ENCODE measurements at places on chromosomes 12 and 14. TPM values are rescaled to one million over a fixed set of nuclear protein-coding genes. Genes with fewer than 3 reads are reported as not detected.
A peak's percentile ranks its signal among the peaks of the same experiment; 100 is the strongest.

DNA sequence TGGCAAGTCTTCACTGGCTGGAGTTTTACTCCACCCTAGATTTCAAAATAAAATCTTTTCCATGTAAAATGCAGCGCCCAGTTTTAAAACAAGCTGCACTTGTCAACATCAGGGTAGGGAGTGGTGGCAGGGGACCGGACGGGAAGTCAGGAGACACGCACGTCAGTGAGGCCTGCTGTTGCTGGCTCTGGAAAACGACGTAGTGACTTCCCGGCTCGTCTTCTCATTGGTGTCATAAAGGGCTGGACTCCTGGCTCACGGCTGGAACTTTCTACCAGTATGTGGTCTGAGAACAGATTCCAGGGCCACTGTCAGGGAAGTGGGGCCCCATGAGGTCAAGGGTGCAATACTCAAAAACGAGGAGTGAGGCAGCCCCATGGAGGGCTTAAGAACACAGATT lies 64.2 kb upstream of the FOXN3 start:
- no peaks in the 10 kb centered on the region for H3K27me3 ChIP-seq
- no peak overlapping the region for H3K4me3 ChIP-seq
- peaks cover 12% of the 10 kb centered on the region for H3K36me3 ChIP-seq
- H3K4me1 ChIP-seq, result peaks cover 17% of the 10 kb centered on the region
- H3K27ac ChIP-seq, result no peak overlapping the region

The GYS2 gene
- total RNA-seq, result not detected

GRCh38 chr12:109310247-109311125 lies 1.4 kb upstream of the FOXN4 start:
- peaks cover 87% of the 10 kb centered on the region for H3K27me3 ChIP-seq
- H3K4me3 ChIP-seq, result peak overlapping the region; percentile 43
- H3K36me3 ChIP-seq, result no peaks in the 10 kb centered on the region
- no peak for DNase-seq
- no peak overlapping the region for H3K27ac ChIP-seq

The CDCA3 gene
- total RNA-seq, result 125 TPM

- H3K27me3 ChIP-seq, result peaks cover 4% of the 10 kb centered on the region
- DNase-seq, result no peak
- H3K27ac ChIP-seq, result no peak overlapping the region
- H3K4me1 ChIP-seq, result peaks cover 18% of the 10 kb centered on the region
- H3K36me3 ChIP-seq, result peaks cover 6% of the 10 kb centered on the region
Measured at GRCh38 chr12:31326736-31327659, 1.0 kb upstream of the SINHCAF start.

GRCh38 chr12:55017416-55017925 lies 2.3 kb upstream of the NEUROD4 start:
- DNase-seq, result no peak
- H3K4me1 ChIP-seq, result peaks cover 4% of the 10 kb centered on the region
- H3K27ac ChIP-seq, result no peak overlapping the region
- no peak overlapping the region for H3K4me3 ChIP-seq
- peaks cover 44% of the 10 kb centered on the region for H3K27me3 ChIP-seq

DNA sequence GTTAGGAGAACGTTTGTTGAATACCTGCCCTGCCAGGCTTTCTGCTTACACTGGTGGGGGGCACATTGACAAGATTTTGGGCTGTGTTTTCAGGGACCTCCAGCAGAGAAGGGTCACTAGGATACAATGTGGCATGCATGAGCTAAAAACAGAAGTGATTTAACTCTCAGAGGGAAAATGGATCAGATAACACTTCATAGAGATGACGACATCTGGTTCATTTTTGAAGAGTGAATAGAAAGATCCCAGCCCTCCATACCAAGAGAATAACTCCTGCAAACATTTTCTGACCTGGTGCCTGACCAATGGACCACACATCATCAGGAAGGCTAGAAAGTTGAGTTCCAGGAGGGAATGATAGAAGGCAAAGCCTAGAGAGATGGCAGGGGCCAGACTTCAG lies 33.7 kb downstream of the CKB start:
- H3K4me3 ChIP-seq, result no peak overlapping the region
- peaks cover 26% of the 10 kb centered on the region for H3K36me3 ChIP-seq
- no peak overlapping the region for H3K27ac ChIP-seq
- H3K27me3 ChIP-seq, result no peaks in the 10 kb centered on the region
- no peaks in the 10 kb centered on the region for H3K4me1 ChIP-seq

DNA sequence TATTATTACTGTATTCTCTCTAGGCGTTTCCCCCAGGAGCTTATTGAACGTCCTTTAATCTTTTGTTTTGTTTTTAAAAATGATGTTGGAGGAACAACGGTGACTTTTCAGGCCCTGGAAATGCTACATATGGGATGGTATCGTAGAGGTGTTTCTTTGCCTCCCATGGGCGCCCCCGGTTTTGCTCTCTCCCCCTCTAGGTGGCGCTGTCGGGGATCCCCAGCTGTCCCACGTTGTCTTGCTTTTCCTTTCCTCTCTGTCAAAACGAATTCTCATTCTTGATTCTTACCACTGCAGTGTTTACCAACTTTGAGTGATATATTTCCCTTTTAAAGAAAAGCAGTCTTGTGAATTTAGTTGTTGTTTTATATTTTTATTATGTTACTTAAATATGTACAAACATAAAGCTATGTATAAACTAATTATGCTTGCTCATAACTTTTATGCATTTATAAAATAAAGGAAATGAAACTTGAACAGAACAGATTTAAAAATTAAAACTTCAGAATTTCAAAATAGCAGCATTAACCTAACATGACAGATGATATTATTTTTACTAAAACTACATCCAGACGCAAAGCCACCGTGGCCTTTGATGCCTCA lies 171.9 kb downstream of the RGS6 start:
- no peak overlapping the region for H3K4me3 ChIP-seq
- DNase-seq, result peak; percentile 53
- H3K27me3 ChIP-seq, result peaks cover 55% of the 10 kb centered on the region
- no peaks in the 10 kb centered on the region for H3K4me1 ChIP-seq

DNA sequence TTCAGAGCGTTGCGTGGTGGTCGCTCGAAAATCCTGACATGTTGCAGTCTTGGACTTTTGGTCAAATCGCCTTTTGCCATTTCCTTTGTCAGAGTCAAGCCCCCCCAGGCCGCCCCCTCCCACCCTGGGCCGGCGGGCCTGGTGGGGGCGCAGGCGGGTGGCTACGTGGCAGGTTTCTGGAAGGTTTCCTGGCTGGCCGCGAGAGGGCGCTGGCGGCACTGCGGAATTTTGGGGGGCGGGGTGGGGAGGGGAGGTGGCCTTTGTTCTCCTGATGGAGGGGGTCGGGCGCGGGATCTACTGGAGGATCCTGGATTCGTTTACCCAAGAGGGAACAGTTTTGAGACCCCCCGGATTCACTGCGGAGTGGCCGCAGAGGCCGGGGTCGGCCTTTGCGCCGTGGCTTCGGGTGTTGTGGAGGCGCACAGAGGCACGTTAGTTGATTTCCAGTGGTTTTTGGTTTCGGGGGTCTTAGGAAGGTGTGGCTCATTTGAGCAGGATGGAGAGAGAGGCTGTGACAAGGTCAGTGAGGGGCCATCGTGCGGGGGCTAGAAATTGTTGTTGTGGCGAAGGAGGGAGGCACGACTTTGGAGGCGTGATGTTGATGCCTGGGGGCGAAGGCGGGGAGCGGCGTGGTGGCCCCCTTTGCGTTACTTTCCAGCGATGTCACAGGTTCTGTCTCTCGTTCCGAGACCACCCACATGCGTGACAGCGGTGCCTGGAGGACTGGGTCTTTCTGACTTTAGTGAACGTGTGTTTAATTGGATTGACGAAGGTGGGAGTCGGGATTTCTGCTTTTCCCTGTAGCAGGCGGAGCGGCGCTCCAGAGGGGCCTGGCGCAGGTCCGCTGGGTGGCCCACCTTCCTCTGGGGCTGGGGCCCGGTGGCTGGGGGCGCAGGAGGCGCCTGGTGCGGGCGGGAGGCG lies 1.4 kb downstream of the MEG3 start:
- no peak overlapping the region for H3K27ac ChIP-seq
- H3K4me3 ChIP-seq, result no peak overlapping the region
- no peaks in the 10 kb centered on the region for H3K36me3 ChIP-seq

GRCh38 chr12:59650588-59651228 lies 54.9 kb downstream of the SLC16A7 start:
- no peaks in the 10 kb centered on the region for H3K27me3 ChIP-seq
- no peak for DNase-seq
- no peak overlapping the region for H3K4me3 ChIP-seq
- H3K4me1 ChIP-seq, result peaks cover 1% of the 10 kb centered on the region
- peaks cover 22% of the 10 kb centered on the region for H3K36me3 ChIP-seq

DNA sequence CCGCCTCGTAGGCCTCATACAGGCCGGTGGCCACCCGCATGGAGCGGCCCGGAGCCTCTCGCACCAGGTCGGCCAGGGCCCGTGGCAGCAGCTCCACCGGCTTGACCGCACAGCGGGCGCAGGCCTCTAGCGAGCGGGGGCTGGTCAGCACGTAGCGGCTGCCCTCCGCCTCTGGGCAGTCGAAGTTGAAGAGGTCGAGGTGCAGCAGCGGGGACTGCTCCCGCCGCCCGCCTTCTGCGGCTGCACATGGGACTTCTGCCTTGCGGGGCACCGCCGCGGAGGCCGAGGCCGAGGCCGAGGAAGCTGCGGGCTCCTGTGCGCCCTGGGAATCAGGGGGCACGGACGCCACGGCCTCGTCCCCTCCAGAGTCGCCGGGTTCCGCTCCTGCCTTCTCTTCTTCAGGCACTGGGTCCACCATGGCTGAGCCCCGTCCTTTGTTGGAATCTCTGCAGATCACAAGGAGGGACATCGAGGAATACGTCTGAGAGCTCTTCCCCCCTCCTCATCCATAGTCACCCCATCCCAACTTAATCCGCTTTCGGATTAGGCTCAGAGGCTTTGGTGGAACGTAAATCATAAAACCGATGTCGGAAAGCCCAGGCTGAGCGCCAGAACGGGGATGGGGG lies 1.4 kb downstream of the CCDC177 start:
- DNase-seq, result no peak
- no peak overlapping the region for H3K27ac ChIP-seq
- H3K27me3 ChIP-seq, result peaks cover 85% of the 10 kb centered on the region
- H3K4me3 ChIP-seq, result peak overlapping the region; percentile 17

The GRIP1 gene
- total RNA-seq, result 0.61 TPM

The FAM161B gene
- 1.8 TPM for total RNA-seq

The KRT74 gene
- total RNA-seq, result not detected

GRCh38 chr12:22626406-22626805 lies 1.4 kb downstream of the ETNK1 start:
- H3K27ac ChIP-seq, result peak overlapping the region; percentile 85
- DNase-seq, result no peak
- peaks cover 18% of the 10 kb centered on the region for H3K36me3 ChIP-seq
- H3K27me3 ChIP-seq, result peaks cover 10% of the 10 kb centered on the region

DNA sequence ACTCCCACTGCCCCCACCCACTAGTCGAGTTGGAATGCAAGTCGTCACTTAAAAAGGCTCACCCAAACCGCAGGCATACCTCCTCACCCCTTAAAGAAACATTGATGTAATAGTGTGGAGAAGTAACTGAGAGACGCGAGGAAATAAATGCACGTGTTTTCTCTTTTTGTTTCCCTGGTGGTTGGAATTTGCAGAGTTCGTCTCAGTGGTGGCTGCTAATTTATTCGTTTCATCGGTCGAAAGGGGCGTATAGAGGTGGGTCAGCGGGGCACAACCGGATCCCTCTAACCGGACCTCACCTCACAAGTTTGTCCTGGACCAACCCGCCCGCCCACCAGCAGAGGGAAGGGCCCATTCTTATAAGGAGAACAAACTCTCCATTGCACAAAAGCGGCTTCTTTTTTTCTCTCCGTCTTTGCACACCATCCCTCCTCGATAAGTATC lies 5.0 kb upstream of the NPAS3 start:
- peaks cover 60% of the 10 kb centered on the region for H3K27me3 ChIP-seq
- H3K27ac ChIP-seq, result no peak overlapping the region
- H3K4me1 ChIP-seq, result peaks cover 4% of the 10 kb centered on the region
- no peak for DNase-seq
- H3K4me3 ChIP-seq, result peak overlapping the region; percentile 39
- H3K36me3 ChIP-seq, result peaks cover 3% of the 10 kb centered on the region

DNA sequence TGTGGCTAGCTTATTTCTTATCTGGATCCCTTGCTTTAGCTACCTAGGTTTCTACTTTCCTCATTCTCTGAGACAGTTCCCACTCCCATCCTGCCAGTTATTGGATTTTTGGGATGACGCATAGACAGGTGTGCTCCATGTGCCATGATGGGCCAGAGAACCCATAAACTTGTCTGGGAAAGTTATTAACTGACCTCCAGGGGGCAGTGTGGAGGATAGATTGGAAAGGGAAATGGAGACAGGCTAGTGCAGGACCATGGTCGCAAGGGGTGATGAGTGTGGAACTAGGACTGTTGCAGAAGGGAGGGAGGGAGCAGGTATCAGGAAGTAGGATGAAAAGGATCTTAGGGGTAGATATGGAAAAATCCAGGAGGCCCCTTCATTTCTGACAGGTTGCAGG lies 80.3 kb downstream of the ESRRB start:
- H3K27me3 ChIP-seq, result peaks cover 7% of the 10 kb centered on the region
- no peaks in the 10 kb centered on the region for H3K36me3 ChIP-seq

DNA sequence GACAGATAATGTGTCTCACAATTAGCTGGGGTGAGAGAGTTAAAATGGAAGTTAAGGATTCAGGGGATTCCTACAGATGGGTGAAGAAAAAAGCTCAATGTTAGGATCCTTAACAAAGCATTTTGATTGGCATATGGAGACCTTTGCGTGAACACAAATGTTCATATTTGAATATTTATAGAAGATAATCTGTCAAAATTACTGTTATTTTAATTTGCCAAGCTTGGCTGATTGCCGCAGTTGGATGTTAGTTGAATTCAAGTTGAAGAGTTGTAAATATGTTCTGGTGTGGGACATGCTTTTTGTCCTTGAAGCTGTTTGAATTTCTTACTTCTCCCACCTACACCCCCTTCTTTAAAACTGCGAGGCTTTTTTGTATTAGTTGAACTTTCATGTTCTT lies 91.2 kb downstream of the FUT8 start:
- H3K27ac ChIP-seq, result no peak overlapping the region
- H3K4me3 ChIP-seq, result no peak overlapping the region
- no peaks in the 10 kb centered on the region for H3K27me3 ChIP-seq
- no peak for DNase-seq

DNA sequence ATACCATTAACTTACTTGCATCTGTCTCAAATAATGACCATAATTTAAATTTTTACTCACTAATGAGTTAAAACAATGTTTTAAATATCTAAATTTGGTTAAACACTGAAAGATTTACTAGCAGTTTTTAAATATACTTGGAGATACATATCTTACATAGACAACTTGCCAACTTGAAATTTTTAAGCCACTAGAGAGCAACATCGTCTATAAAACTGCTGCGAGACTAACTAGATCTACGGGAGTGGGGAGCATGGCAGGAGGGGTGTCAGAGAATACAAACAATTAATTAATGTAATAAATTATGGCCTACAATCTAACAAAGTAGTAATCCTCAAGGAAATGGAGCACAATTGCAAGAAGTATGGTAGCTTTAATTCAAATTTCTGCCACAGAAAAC lies 120.4 kb downstream of the LRRIQ1 start:
- H3K36me3 ChIP-seq, result no peaks in the 10 kb centered on the region
- H3K27me3 ChIP-seq, result no peaks in the 10 kb centered on the region
- no peaks in the 10 kb centered on the region for H3K4me1 ChIP-seq

DNA sequence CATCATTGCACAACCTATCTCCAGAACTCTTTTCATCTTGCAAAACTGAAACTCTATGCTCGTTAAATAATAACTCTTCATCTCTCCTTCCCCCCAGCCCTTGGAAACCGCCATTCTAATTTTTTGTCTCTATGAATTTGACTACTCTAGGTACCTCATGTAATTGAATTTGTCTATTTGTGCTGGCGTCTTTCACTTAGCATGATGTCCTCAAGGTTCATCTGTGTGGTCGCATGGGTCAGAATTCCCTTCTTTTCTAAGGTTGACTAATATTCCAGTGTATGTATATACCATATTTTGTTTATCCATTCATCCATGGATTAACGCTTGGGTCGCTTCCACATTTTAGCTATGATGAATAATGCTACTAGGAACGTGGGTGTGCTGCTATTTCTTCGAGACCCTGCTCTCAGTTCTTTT lies 80.1 kb downstream of the PLXNC1 start:
- peaks cover 43% of the 10 kb centered on the region for H3K36me3 ChIP-seq
- H3K27me3 ChIP-seq, result no peaks in the 10 kb centered on the region
- DNase-seq, result no peak
- no peak overlapping the region for H3K27ac ChIP-seq
